ENCODE measurements at places on chromosomes 5 and 9.
A peak's percentile ranks its signal among the peaks of the same experiment; 100 is the strongest.

- peak; percentile 88 for DNase-seq
Observed at GRCh38 chr5:180809403-180810209, 7.0 kb upstream of the MGAT1 start.

DNA sequence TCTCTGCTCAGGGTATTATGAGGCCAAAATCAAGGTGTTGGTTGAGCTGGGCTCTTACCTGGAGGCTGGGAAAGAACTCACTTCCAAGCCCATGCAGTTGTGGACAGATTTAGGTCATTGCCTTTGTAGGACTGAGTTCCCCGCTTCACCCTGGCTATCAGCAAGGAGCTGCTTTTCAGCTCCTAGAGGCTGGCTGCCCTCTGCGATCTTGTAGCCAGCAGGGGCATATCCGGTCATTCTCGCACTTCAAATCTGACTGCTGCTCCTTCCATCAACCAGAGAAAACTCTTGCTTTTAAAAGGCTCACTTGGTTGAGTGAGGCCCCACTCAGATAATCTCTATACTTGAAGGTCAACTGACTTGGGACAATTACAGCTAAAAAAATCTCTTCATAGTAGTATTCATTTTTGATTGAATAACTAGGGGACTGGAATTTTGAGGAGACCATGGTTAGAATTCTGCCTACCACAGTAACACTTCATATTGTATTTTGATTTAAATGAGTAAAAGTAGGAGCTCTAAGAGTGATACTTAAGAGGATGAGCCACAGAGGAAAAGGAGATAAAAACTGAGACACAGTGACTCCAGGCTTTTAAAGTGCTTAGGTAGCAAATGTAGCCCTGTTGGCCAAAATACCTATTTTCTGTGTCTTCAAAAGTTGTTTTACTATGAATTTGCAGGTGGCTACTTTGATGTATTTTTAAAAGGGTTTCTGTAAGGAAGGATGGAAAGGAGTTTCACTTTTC lies 137.4 kb downstream of the CD180 start:
- DNase-seq: no peak

DNA sequence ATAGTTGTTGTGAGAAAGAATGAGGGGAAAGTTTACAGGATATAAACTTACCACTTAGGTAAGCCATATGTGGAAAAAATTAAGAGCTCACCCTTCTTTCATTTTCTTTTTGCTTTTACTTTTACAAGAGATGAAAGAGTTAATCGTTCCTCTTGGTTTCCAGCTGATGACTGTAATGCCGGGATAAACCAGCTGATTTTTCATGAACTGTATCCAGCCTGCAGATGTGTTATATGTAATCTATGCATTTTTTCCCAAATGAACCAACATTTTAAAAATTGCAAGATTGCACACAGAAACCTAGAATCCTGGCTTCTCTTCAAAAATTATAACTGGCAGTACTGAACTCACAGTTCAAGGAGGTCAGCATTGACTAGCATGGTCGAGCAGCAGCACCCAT lies 185.9 kb downstream of the GRIA1 start:
- DNase-seq: no peak

GRCh38 chr9:36566813-36567221 lies 5.9 kb upstream of the MELK start:
- no peak for DNase-seq

DNA sequence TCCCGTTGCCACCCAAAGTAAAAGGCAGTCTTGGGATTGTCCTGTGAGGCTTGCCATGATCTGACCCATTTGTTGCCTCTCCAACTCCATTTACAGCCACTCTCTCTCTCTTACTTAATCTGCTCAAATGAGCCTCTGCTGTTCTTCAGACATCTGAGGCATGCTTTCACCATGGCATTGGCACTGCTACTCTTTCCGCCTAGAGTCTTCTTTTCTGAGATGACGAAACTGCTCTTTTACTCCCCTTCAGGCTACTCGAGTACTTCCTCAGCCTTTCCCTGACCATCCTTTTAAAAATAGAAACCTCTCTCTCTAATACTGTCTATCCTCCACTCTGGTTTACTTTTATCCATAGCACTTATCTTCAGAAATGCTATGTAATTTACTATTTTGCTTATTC lies 9.0 kb downstream of the FOCAD start:
- no peak for DNase-seq

DNA sequence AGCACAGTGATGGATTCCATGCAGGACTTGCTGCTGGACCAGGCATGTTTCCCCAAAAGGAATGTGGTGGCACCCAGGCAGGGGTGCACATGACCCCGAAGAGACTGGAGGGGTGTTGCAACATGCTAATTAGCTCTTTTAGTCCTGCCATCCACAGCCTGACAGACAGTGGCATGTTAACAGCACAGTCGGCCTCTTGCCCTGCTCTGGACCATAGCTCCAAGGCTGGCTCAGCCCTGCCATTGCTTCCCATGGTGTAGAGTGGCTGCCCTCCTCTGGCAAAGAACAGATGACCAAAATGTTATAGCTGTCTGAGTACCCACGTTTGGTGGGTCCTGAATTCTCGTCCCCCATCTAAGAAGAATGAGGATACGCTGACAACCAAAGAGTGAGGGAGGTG lies 736.4 kb upstream of the PTPRD start:
- no peak for DNase-seq

DNA sequence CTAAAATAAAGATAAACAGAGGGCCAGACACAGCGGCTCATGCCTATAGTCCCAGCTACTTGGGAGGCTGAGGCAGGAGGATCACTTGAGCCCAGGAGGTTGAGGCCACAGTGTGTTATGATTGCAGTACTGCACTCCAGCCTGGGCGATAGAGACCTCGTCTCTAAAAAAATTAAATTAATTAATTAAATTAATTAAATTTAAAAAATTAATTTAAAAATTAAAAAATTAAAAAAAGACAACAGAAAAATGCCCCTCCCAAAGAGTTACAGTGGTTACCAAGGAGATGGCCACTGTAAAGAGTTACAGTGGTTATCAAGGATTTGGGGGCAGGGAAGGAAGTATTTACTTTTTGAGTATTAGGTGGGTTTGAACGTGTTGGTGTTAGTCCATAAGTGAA lies 38.3 kb downstream of the CDC14B start:
- no peak for DNase-seq

DNA sequence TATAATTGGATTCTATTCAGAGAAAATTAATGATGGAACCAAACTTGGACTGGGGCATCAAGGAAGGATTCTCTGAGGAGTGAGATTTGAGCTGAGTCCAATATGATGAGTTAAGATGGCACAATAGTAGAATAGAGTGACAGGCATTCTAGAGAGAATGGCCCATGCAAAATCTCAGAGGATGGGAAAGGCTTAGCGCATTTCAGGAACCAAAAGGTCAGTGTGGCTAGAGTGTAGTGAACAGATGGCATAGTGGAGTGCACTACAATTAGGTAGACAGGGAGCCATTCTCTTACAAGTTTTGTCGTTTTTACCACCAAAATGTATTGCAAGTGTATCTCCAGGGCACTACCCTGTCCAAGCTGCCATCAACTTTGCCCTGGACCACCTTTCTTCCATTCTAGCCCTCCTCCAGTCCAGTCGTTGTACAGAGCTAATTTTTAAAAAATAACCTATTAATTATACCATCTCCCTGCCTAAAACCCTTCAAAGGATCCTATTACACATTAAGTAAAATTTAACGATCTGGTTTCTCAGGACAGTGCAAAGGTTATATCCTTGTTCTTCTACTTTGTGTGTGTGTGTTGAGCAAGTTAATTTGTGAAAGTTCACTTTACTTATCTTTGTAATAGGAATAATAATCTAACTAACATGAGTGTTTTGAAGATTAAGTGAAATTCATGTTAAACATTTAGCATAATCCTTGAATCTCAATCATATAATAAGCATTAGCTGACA lies 211.7 kb downstream of the COMMD10 start:
- no peak for DNase-seq

Data from NCI-H146 (cell line).